ENCODE measurements at places on chromosomes 2 and 18.

DNA sequence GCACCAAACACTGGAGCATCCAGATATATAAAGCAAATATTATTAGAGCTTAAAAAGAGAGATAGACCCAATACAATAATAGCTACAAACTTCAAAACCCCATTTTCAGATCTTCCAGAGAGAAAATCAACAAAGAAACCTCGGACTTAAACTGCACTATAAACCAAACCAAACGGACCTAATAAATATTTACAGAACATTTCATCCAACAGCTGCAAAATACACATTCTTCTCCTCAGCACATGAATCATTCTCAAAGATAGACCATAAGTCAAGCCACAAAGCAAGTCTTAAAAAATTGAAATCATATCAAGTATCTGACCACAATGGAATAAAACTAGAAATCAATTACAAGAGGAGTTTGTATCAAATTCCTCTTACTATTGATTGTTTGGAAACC, 140.2 kb upstream of the OTOS start:
- DNase-seq, result no peak

DNA sequence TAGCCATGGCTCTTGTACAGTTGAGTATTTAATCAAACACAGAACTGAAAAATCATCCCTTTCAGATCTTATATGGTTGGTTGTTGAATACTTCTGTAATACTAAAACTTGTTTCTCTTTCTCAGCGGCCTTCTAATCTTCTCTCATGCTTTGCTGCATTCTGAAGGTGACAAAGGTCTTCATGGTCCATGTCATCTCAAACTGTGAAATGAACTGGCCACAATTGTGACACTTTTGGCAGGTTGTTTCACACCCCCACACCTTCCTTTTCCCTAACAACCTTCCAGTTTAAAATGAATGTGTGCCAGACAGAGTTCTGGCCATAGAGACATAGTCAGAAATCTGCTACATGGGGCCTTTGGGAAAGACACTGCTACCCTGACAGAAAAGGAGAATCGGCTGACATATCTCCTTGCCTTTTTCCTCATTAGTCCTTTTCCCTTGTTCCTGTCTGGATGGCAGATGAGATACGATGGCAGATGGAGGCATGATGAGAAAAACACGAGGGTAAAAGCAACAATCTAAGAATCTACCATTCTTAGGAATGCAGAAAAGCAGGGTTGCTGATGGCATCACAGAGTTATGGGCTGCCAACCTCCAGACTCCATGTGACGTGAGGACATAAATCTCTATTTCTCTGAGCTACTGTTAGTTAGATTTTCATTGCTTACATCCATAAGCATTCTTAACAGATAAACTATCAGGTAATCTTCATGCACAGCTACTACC, 106.5 kb downstream of the PIGN start:
- peak; percentile 15 for DNase-seq

DNA sequence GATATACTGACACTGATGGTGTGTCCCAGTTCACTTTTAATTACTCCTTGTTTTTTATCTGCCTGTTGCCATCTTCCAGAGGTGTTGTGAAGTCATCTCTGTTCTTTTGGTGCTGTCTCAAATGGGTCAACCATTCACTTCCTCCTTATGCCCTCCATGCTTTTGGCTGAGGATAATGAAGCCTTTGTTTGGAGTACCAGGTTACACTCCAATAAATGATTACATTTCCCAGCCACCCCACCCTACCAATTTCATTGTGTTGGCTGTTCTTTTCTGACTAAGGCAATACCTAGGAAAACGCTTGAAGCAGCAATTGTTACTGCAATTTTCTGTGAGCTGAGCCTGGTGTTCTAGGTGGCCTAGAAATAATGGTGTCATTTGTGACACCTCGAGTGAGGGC, 29.8 kb upstream of the ACTG2 start:
- no peak for DNase-seq

DNA sequence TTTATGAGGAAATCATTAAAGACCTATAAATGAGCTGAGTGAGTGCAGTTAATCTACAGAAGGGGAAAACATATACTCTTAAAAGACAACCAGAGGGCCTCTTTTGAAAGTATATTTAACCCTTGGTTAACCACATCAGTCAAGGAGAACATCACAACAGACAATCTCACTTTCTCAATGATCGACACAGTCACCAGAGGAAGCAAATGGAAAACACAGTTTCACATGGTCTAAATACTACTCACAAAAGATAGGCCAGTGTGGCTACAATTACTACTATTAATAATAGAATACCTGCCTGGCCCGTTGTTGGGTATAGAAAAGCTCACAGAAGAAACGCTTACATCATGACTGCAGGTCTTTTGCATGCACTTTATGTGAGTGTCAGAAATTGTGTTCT, 426.2 kb downstream of the NCKAP5 start:
- no peak for DNase-seq

GRCh38 chr18:40011201-40011600, 1943.8 kb upstream of the PIK3C3 start:
- no peak for DNase-seq

GRCh38 chr2:105396254-105397024, 2.4 kb downstream of the FHL2 start:
- no peak for DNase-seq

DNA sequence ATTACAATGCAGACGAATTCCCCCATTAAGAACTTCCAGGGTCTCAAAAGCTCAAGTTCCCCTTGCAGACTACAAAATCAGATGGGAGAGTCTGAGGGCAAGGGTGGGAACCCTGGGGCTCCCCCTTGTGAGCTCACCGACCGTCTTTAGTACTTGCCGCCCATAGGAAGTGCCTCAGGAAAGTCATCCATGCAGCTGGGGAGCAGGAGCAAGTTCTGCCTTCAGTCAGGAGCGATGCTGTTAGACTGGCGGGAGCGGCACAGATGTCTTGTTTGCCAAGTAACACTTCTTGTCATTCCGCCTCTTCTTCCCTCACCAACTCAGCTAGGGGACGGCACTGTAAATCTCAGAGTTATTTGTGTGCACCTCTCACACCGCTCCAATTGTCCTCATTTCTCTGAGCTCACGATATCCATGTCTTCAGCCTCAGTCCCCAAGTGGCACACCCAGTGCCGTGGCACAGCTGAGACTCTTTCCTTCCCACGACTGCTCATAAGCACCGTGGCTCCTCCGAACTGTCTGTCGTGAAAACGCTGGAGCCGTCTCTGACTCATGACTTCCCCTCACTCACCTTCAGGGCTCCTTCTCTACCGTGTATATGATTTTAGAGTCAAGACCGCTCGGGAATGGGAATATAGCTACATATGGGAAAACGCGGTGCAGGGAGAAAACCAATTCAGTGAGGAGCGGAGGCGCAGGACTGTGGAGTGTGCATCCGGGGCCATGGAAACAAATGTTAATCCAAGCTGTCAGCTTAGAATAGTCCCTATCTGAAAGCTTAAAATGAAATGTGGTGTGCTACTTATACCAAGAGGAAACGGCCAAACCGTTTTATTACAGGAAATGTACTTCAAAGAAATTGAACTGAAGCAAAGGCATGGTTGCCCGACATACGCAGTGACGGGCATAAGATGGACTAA, 34.0 kb downstream of the UXS1 start:
- no peak for DNase-seq

GRCh38 chr2:158114516-158114915, 12.8 kb downstream of the UPP2 start:
- DNase-seq, result no peak

GRCh38 chr2:9178110-9178903, 28.3 kb upstream of the ASAP2 start:
- DNase-seq, result no peak

DNA sequence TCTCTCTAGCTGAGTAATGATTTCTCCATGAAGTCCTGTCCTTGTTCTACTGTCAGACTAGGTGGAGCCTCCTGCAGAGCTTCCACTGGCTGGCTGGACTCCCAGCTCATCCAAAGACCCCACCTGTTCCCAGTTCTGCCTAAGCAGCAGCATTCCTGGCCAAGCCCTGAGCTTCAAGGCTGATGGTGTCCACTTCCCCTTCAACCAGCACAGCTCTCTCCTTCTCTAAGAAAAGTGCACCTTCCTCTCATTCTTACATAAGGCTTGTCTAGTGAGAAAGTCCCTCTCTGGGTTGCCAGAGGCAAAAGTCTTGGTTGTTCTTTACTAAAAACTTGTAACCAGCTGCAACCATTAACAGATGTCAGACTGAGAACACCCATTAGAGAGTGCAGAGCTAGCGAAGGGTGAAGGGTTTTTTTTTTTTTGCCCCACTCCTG, 58.9 kb downstream of the CXCR4 start:
- DNase-seq, result no peak

- DNase-seq, result peak; percentile 8
Measured at GRCh38 chr18:5057386-5058348, 139.4 kb downstream of the AKAIN1 start.

DNA sequence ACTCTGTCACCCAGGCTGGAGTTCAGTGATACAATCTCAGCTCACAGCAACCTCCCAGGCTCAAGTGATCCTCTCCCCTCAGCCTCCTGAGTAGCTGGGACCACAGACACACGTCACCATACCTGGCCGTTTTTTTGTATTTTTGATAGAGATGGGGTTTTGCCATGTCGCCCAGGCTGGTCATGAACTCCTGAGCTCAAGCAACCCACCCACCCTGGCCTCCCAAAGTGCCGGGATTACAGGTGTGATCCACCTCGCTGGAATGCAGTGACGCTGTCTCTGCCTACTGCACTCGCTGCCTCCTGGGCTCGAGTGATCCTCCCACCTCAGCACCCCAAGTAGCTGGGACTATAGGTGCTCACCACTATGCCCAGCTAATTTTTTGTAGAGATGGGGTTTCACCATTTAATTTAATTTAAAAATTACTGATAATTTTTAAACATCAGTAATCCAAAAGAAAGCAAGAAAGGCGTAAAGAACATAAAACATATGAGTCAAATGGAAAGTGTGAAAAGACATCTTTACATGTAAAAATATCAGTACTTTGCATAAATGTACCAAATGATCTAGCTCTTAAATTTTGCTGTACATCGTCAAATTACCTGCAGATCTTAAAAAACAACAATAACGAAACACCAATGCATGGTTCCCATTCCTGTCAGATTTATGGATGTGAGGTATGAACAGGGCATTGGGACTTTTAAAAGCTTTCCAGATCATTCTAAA, 2.8 kb upstream of the ZNF236 start:
- no peak for DNase-seq

DNA sequence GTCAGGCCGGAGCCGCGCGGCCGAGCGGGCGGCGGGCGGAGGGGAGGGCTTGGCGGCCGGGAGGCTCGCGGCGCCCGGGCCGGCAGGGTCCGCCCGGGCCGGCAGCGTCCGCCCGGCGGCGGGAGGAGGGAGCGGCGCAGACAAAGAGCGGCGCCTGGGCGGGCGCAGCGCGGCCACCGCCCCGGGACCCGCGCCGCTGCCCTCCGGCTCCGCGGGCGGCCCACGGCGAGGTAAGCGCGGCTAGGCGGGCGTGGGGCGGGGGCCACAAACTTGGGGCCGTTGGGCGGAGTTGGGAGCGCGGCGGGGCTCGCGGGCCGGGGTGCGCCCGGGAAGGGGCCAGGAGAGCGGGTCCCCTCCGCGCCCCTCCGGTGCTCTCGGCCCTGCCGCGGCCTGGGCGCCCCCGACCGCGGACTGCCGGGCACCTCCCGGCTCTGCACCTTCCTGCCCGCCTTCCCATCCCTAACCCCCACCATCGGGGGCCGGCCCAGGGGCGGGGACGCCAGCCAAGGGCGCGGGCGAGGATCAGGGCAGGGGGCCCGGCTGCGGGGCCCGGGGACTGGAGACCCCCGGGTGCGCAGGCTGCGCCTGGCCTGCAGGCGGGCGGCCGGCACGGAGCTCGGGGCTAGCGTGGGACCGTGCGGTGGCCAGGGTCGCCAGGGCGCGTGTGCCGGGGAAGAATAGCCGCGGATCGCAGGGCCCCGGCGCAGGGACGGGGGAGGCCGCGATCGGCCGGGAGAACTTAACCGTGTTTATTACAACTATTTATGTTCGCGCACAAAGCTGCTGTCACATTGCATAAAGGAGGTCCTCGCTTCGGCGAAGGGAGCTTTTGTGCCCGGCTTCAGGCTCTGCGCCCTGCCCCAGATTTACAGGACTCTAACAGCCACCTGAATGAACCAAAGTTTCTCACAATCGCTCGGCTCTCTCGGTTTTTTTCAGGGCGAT, at the start of gene NCK2:
Gene NCK2 (plus strand): TSS at position 4 of the 945 bp plus-strand sequence. CDS start 110,152 bp downstream, outside the sequence.
- DNase-seq, result no peak

GRCh38 chr2:112276954-112277353, 1.6 kb downstream of the ZC3H6 start:
- no peak for DNase-seq

DNA sequence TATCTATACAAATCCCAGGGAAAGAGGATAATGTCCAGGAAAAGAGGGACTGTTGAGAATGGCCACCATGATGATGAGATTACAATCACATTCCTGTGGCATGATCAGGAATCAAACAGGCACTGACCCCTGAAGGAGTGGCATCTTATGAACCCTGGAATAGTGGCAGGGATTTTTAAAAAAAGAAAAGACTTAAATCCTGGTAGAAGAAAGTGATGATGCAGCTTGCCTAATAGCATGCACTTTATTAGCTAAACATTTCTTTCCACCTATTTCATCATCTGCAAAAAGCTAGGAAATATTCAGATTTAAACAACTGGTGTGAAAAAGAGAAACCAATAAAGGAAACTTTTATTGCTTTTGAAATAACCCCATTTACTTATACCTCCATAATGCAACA, 87.2 kb upstream of the FSHR start:
- no peak for DNase-seq

DNA sequence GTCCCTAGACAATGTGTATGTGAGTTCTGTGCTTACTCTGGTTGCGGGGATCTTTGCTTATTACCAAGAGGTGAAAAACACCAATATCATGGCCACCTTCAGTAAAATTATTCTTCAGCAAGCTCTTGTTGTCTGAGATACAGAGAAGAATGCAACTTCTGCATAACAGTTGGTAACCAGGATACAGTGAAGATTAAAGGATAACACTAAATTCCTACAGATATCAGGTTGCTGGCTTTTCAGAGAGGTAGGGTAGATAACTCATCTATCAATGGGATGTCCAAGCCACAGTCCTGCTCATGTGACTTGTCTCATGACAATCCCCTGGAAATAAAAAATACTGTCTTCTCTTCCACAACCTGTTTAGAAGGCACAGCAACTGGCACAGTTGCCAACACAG, 308.5 kb downstream of the TNS1 start:
- DNase-seq, result no peak

DNA sequence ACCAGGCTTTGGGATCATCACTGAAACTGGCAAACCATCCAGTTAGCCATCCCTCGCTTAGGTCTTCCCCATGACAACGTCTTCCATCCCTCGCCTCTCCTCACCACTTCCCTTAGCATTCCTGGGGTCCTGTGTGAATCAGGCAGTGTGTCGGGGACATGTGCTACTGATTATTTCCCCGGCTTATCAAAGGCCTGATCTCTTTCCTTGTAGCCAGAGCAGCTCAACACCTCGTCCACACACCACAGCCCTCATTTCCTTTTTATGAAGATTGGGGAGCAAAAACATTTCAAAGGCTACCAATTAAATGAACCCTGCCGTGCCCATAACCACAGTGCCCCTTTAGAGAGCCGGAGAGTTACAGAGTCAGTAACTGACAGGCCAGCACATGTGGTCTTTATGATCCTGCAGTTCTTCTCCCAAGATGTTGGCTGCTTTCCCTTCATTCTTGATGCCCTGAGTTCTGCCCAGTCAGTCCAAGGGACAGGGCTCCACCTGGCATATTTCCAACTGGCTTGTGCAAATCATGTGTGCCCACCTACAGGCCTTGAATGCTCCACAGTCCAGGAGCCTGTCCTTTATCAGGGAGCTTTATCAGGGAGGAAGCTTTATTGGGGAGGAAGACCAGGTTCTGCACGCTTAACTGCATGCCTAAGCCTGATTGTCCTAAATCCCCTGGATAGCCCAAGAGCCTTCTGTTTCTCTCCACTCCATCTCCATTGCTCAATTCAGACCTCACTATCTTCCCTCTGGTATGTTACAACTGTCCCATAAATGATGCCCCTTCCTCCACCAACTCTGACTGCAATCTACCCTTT, 343.1 kb downstream of the CYRIA start:
- DNase-seq, result no peak
